ENCODE measurements at places on chromosomes 11 and 22.

DNA sequence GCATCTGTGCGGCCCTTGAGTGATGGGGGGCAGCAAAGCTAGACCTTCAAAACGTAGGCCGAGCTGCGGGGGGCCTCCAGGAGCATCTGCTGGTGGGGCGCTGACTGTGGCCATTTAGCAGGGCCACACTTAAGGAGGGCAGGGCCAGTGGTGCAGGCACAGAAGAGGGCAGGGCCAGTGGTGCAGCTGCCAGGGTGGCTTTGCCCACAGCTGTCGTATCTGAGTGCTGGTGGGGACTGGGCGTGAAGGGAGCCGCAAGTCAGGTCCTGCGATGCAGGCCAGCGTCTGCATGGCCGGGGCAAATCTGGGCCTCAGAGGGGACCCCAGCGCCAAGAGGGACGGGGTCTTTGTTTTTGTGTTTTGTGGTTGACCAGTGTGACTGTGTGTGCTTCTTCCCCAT lies 27.7 kb downstream of the RNH1 start:
- DNase-seq: no peak

DNA sequence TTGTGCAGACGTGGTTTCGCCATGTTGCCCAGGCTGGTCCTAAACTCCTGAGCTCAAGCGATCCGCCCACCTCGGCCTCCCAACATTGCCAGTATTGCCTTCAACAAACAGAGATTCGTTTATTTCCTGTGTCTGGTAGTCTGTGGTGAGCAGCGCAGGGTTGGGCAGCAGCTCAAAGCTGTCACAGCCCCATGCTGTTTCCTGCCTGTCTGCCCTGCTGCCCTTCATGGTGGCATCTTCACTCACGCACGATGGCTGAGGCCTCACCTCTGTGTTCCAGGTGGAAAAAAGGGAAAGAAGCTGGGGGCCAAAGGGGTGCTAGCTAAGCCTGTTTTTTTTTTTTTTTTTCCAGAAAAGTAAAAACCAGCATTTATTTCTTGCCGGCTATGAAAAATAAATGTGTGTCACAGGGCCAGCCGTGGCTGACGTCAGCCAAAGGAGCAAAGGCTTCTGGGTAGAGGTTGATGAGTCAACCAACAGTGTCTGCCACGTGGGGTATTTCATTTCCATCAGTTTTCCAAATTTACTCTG lies 28.8 kb downstream of the TBC1D22A start:
- DNase-seq: peak; percentile 87

GRCh38 chr11:12187399-12187798 lies 77.0 kb downstream of the MICAL2 start:
- DNase-seq: no peak

DNA sequence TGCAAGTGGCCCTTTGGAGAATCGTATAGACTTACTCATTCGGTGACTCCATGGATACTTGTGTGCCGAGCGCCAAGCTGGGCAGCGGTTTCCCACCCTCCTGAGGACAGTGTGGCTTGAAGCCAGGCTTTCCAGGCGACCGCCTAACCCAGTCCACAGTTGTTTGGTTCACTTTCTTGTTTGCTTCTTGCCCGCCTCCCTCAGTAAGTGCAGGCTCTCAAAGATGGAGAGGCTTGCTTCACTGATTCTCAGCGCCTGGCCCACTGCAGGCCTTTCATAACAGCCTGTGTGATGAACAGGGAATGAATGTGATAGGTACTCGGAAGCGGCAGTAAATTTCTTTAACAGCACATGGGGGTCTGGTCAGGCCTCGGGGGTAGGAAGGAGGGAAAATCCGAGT lies 11.2 kb upstream of the MDK start:
- DNase-seq: no peak

GRCh38 chr11:94309757-94310156 lies 5.4 kb downstream of the IZUMO1R start:
- DNase-seq: no peak

DNA sequence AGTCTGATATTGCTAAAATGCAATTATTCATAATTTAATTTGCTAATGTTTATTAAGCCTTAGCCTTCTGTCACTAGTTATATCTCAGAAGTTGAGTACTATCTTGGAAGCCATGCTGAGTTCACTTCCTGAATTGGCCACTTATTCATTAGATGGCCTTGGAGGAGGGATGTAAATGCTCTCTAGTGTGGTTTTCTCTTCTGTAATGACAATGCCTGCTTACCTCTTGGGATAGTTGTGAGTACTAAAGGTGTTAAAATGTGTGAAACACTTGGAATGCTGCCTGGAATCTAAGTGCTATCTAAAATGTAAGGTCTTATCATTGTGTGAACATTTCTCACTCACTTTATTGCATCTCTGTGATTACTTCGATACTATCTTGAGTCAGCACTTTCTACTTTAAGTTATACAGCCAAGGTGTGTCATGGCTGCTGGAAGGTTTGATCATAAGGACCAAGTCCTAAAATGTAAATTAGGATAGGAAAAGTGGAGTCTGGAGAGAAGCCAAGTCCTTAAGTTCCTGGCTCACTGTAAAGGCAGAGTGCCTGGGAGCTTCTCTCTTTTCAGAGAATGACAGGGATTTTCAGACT lies 12.4 kb downstream of the GLYATL2 start:
- no peak for DNase-seq

DNA sequence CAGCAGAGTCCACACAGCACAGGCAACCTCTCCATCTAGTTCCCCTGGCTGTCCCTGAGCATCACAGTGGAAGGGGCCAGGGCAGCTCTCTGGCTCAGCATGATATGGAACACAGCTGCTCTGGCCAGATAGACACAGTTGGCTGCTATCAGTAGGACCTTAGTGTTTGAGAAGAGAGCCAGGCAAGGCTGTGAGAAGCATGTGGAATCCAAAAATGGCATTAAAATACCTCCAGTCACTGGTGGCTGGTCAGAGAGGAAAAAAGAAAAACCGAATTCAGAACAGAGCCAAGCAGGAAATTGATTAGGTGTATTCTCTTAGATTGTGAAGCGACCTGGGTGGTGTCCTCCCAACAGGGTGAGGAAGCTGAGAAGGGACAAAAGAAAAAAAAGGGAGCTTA lies 27.9 kb downstream of the SERPINH1 start:
- no peak for DNase-seq

DNA sequence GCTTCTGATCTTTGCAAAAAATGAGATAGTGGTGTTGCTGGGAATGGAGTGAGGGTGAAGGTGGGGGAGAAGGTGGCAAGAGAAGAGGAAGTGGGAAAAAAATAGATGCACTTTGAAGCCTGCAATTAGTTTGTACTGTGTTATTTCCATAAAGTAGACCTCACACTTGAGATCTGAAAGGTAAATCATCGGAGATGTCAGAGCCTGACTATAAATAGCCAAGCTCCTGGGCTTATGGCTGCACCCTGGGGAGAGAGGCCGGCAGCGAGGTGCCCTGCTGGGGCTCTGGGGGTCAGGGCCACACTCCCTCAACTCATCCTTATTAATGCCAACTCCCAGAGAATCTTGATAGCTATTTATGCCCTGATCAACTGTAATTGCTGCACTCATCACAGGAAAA lies 134.4 kb downstream of the NXPE2 start:
- no peak for DNase-seq

DNA sequence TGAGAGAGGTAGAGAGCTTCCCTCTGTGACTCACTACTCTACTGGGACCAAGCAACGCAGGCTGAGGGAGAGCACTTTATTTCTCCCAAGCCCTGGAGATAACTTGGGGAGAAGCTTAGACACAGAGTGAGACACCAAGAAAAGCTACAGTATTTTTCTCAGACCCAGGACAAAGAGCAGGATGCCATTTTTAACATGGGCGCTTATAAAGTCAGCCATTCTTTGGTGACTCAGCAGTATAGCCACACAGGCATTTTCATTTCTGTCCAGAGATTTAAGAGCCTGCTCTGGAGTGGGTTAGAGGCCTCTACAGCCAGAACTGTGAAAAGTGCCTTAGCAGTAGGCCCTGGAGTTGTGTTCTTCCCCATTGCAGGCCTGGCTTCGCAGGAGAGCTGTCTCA lies 55.0 kb upstream of the GLYAT start:
- DNase-seq: no peak

- DNase-seq: no peak
Observed at GRCh38 chr11:66593650-66594049, 665 bp downstream of the CCS start.

DNA sequence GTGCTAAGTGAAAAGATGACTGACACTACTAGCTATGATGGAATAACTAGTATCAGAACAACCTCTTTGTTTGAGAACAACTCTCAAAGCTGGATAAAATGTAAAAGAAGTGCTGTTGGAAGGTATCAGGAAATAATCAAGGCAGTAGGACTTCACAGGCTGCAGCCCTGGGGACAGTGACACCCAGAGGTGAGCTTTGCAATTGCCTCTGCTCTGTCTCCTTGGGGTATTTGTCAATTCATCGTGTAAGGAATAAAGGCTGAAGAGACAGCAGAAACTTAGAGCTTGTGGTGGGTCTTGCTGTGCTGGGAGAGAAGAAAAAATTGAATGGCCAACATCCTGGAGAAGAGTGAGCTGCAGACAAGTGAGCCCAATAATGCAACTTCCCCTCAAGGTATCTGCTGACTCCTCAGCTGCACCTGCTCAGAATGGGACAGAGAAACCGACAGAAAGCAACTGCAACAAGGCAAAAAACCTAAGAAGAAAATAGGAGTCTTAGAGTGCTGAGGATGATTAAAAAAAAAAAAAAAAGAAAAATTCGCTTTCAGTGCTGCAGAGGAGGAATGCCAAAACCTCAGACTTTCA lies 141.1 kb downstream of the RCN1 start:
- peak; percentile 60 for DNase-seq

DNA sequence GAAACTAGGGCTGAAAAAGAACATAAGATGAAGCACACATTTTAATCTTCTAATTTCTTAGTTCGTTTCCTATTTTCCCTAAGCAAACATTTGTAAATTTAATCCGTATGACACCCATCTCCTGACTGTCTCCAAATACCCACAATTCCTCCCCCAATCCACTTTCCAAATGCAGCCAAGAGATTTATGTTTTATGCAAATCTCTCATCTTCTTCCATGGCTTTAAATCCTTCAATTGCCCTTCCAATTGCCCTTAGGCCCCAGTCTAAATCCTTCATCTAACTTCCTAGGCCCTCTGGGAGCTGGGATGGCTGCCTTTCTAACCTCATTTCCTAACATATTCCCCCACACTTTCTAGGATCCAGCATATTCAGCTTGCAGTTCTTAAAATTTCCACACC lies 18.0 kb upstream of the POU2AF1 start:
- no peak for DNase-seq

DNA sequence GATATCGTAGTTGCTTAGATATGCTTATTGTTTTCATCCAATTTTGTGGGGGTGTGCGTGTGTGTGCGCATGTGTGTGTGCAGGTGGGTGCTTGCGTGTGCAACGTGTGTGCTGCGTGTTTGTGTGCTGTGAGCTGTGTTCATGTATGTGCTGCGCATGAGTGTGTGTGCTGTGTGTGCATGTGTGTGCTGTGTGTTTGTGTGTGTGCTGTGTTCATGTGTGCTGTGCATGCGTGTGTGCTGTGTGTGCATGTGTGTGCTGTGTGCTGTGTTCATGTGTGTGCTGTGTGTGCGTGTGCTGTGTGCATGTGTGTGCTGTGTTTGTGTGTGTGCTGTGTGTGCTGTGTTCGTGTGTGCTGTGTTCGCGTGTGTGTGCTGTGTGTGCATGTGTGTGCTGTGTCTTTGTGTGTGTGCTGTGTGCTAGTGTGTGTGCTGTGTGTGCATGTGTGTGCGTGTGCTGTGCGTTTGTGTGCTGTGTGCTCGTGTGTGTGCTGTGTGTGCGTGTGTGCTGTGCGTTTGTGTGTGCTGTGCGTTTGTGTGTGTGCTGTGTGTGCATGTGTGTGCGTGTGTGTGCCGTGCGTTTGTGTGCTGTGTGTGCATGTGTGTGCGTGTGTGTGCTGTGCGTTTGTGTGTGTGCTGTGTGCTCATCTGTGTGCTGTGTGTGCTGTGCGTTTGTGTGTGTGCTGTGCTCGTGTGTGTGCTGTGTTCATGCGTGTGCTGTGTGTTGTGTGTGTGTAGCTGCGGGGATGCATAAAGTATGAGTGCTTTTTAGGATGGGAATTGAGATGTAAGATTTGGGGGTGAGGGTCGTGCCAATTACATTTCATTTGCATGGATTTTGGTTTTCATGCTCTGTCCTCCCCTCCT lies 7.6 kb downstream of the IGF2 start:
- DNase-seq: no peak

DNA sequence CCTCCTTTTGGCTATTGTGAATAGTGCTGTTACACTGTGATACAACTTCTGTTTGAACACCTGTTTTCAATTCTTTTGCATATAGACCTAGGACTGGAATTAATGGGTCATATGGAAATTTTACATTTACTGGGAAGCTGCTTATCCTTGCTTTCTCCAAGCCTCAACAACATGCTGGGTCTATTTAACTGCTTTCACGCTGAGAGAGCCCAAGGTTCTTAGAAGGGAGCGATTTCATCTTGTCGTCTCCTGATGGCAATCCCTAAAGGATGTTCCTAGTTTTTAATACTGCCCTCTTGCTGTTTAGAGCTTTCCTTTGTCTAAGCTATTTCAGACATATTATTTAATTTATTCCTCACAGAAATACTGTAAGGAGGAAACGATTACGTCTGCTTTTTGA lies 15.5 kb downstream of the IRAG1 start:
- no peak for DNase-seq

- no peak for DNase-seq
Observed at GRCh38 chr11:133065847-133066485, 466.3 kb downstream of the OPCML start.

GRCh38 chr22:30143265-30143664 lies 63.0 kb downstream of the HORMAD2 start:
- no peak for DNase-seq

DNA sequence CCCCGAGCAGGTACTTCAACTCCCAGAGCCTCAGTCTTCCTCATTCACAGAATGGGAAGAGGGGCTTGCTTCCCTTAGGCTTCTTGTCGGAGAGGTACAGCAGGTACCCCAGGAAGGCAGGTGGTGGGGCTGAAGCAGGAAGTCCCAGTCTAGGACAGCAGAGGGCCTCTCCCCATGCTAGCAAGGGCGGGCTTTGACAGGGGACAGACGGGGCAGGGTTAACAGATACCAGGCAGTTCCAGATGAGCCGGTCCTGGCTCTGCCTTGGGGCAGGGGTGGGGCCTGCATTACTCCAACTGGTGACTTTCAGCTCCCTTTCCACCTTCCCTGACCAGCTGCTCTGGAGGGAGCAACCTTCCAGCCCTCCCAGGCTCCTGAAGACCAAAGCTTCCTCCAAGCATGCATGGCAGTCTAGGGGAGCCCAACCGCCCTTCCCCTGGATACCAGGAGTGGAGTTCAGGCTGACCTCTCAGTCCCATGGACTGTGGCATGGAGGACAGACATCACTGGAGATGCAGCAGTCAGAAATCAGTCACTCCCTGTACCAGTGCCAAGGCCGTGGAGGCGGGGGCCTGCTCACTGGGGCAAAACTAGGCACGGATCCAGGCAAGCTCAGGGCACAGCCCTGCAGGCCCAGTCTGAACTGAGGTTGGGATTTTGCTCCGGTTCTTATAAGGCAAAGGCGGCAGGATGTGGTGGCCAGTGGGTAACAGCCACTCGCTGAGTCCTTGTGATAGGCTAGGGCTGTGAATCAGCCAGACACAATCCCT lies 60.5 kb downstream of the NAT10 start:
- no peak for DNase-seq

GRCh38 chr22:23306438-23306921 lies 126.2 kb downstream of the BCR start:
- no peak for DNase-seq

GRCh38 chr11:32225571-32226285 lies 134.9 kb downstream of the RCN1 start:
- no peak for DNase-seq

- DNase-seq: peak; percentile 90
Observed at GRCh38 chr22:45235101-45235777, 5.5 kb downstream of the KIAA0930 start.

Measured in Kasumi-1 (cell line).